ENCODE measurements at places on chromosomes 1 and 21.

GRCh38 chr1:70877343-70877742, 170.3 kb downstream of the PTGER3 start:
- DNase-seq, result no peak

GRCh38 chr1:1627261-1627828, 4.6 kb upstream of the MMP23B start:
- DNase-seq, result no peak

GRCh38 chr1:232966663-232967062, 16.3 kb downstream of the NTPCR start:
- DNase-seq, result no peak

- no peak for DNase-seq
Measured at GRCh38 chr1:84635429-84635828, 54.8 kb downstream of the SSX2IP start.

- no peak for DNase-seq
Measured at GRCh38 chr1:24946861-24947658, 17.0 kb upstream of the RUNX3 start.

DNA sequence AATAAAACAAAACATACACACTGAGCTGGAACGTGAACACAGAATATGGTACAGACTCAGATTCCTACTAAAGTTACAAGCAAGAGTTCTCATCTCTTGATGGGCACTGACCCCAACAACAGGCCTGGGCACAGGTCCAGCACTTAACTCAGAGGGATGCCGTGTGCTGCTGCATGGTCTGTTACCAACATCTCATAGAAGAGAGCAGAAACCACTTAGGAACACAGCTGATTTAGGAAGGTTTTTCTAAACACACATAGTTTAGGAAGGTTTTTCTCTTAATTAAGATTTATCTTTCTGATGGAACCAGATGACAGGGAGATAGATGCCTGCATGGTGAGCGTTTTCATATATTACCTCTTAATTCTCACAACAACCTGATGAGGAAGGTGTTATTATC, 1.5 kb downstream of the GCLM start:
- DNase-seq, result no peak

DNA sequence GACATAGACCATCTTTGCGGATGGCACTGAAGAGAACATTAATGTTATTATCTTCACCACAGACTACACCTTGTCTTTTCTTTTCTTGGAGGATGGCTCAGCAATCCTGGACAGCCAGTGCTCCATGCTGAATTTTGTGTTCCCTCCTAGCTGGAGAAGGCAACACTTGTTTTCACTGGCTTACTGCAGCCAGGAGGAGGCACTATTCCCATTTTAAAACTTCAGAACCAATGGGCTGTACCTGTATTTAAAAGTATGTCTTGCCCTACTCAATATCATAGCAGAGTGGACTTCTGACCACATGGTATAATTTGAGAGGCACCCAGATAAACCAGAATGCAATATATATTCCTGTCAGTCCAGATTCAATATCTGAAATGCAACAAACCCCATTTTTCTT, 53.3 kb upstream of the POGK start:
- DNase-seq, result no peak

DNA sequence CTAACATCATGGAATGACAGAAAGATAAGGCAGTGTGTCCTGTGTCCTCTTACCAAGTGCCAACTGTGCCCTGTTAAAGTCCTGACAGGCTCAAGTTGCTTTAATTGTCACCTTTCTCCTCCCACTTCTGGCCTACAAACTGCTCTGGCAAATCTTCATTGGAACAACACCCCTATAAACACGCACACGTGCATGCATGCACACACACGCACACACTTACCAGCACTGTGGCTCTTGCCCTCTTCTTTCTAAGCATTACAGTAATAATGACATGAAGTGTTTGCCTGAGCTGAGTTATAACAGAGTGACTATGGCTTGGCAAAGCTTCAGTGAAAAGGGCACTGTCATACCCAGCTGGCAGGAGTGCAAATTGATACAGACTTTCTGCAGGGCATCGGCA, 82.3 kb upstream of the SYT6 start:
- DNase-seq, result no peak

DNA sequence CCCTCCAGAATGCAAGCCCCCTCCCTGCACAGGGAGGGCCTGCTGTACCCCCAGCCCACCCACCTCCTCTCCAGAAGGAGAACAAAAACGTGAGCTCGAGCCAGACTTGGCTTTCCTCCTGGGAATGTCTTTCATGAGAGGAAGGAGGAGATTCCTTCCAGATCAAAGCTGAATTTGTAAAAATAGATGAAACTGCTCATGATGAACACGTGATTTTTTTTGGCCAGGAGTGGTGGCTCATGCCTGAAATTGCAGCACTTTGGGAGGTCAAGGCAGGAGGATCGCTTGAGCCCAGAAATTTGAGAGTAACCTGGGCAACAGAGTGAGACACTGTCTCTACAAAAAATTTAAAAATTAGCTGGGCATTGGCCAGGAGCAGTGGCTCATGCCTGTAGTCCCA, 21.8 kb downstream of the GPR157 start:
- DNase-seq, result no peak

DNA sequence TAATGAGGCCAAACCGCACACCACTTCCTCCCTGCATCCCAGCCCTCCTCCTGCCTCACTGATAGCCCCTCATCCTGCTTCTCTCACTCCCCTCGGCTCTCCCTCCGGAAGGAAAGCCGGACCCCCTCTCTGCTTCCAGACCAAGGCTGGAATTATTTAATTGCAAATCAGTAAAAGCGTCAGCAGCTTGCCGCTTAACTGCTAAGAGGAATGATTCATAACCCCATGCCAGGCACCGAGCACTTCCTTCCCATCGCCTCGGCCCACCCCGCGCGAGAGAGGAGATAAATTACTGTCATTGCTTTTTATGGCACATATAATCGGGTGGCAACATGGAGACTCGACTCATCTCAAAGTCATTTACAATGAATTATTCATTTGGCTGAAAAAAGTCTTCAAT, 77.3 kb downstream of the UBIAD1 start:
- DNase-seq, result no peak

DNA sequence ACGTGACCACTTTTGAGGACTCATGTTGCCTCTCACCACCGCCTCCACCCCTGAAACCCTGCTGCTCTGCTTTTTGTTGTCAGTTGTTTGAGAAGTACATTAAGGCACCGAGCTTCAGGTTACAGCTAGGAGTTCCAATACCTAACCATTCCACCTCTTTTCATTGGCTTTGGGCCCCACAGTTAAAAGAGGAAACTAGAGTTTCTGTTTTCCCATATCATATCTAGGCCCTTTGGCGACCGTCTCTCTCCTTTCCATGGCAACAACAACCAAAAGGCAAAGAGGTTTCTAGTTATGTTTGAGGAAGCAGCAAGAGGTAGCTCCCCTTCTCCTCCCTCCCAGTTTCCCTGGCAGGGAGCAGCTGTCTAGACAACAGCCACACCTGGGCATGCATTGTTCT, 5.9 kb downstream of the ANKRD35 start:
- DNase-seq, result no peak

- no peak for DNase-seq
Measured at GRCh38 chr1:18347559-18347958, 133.2 kb upstream of the KLHDC7A start.

GRCh38 chr1:218344814-218345672, at the start of gene TGFB2:
TGFB2 (plus strand) TSS chr1:218345336; CDS start chr1:218346702, 1,366 bp downstream.
- DNase-seq, result peak; percentile 68

GRCh38 chr1:119286587-119287181, 81.9 kb upstream of the HAO2 start:
- DNase-seq, result no peak

- no peak for DNase-seq
Measured at GRCh38 chr1:19385221-19385620, 73.1 kb downstream of the SLC66A1 start.

DNA sequence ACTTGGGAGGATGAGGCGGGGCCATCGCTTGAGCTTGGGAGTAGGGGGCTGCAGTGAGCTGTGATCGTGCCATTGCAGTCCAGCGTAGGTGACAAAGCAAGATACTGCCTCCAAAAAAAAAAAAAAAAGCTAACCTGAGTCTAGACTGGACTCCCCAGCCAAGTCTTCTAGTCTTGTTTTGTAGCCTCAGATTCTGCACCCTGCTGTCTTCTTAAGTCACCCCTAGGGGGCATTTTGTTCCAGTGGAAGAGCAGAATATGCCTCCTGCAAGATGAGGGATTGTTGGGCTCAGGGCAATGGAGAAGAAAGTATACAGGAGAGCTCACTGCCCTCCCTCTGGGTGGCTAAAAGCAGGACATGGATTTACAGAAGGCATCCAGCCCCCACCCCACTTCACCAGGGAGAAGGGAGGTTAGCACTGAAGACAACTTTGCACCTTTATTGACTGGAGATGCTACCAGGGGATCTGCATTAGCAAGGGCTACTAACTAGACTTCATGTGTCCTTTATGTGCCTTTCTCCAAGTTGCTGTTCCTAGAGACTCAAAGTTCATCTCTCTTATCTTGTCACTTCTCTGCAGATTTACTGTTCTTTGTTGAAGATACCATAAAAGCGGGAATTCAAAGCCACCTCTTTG, 15.3 kb upstream of the RNF187 start:
- peak; percentile 64 for DNase-seq

- no peak for DNase-seq
Measured at GRCh38 chr1:26010825-26011224, 10.8 kb upstream of the EXTL1 start.

GRCh38 chr1:209309198-209309597, 274.3 kb upstream of the CAMK1G start:
- no peak for DNase-seq

- peak; percentile 66 for DNase-seq
Measured at GRCh38 chr1:224592636-224593582, 23.2 kb upstream of the CNIH3 start.

- peak; percentile 63 for DNase-seq
Measured at GRCh38 chr1:153791648-153792253, 16.5 kb downstream of the SLC27A3 start.

- DNase-seq, result no peak
Measured at GRCh38 chr1:157008502-157008901, 37.0 kb downstream of the ARHGEF11 start.

DNA sequence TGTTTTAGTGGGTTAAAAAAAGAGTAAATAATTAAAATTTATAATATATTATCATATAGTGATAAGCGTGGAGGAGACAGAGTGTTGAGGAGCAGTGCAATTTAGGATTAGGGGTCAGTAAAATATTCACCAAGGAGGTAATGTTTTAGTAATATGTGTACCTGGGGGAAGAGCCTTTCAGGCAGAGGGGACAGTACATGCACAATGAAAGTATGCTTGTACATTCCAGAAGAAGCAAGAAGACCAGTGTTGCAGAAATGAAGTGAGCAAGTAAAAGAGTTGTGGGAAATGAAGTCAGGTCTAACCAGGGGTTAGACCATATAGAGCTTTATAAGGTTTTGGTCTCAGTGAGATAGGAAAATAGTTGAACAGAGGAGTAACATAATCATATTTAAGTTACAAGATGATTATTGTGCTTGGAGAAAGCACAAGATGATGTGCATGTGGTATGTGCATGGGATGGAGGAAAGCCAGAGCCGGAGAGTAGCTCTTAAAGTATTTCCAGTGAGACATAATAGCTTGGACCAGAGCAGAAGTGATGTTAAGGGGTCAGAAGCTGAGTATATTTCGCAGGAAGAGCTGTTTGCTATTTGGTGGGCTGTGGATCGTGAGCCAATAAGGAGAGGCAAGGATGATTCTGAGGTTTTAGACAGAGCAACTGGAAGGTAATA, 44.8 kb downstream of the SNX7 start:
- no peak for DNase-seq

DNA sequence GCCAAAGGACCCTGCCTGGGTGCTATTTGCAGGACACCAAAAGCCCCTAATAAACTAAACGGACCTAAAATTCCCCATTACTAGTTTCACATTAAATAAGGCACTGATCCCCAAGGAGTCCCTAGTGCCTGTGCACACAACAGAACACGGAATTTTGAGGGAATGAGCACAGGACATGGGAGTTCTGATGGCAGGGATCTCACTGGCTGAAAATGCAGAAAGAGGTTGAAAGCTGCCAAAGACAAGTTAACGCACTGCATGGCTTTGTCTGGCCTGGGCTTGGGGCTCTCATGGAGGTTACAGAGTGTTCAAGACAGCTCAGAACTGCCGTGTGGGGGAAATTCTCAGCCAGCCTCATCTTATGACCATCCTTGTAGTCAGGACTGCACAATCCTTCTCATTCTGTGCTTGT, 15.6 kb upstream of the ATP1B1 start:
- no peak for DNase-seq

DNA sequence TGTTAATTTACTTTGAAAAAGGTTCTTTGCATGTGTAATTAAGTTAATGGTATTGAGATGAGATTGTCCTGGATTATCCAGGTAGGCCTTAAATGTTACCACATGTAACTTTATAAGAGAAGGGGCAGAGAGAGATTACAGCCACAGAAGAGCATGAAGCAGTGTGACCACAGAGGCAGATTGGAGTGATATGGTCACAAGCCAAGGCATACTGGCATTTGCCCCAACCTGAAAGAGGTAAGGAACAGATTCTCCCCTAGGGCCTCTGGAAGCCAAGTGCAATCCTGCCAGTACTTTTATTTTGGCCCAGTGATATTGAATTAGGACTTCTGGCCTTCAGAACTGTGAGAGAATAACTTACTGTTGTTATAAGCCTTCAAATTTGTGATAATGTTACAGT, 23.0 kb downstream of the RNF2 start:
- no peak for DNase-seq

GRCh38 chr1:233665575-233666270, 51.8 kb downstream of the KCNK1 start:
- DNase-seq, result no peak

- no peak for DNase-seq
Measured at GRCh38 chr1:228009828-228010775, 3.3 kb downstream of the WNT3A start.

- DNase-seq, result no peak
Measured at GRCh38 chr1:80909172-80909784, 891.5 kb upstream of the ADGRL2 start.

GRCh38 chr21:43814215-43815106, 25.1 kb downstream of the RRP1 start:
- no peak for DNase-seq

- DNase-seq, result no peak
Measured at GRCh38 chr1:41889506-41890414, 29.0 kb downstream of the HIVEP3 start.

- DNase-seq, result no peak
Measured at GRCh38 chr1:24714859-24715520, 30.3 kb upstream of the CLIC4 start.

Measured in CD14-positive monocyte (primary cell).